ENCODE measurements at places on chromosomes 13 and 19.

- DNase-seq = no peak
Observed at GRCh38 chr13:39631307-39631706, 24.2 kb upstream of the COG6 start.

GRCh38 chr13:90445179-90445578, 902.3 kb upstream of the MIR17HG start:
- no peak for DNase-seq

DNA sequence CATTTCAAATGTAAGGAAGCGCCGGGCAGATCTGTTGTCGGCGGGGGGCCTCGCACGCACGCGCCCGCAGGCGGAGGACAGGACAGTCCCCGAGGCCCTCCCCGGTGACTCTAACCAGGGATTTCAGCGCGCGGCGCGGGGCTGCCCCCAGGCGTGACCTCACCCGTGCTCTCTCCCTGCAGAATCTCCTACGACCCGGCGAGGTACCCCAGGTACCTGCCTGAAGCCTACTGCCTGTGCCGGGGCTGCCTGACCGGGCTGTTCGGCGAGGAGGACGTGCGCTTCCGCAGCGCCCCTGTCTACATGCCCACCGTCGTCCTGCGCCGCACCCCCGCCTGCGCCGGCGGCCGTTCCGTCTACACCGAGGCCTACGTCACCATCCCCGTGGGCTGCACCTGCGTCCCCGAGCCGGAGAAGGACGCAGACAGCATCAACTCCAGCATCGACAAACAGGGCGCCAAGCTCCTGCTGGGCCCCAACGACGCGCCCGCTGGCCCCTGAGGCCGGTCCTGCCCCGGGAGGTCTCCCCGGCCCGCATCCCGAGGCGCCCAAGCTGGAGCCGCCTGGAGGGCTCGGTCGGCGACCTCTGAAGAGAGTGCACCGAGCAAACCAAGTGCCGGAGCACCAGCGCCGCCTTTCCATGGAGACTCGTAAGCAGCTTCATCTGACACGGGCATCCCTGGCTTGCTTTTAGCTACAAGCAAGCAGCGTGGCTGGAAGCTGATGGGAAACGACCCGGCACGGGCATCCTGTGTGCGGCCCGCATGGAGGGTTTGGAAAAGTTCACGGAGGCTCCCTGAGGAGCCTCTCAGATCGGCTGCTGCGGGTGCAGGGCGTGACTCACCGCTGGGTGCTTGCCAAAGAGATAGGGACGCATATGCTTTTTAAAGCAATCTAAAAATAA, 18.2 kb downstream of the IL17D start:
- no peak for DNase-seq

GRCh38 chr13:48976576-48977285, 1.0 kb downstream of the FNDC3A start:
- no peak for DNase-seq

DNA sequence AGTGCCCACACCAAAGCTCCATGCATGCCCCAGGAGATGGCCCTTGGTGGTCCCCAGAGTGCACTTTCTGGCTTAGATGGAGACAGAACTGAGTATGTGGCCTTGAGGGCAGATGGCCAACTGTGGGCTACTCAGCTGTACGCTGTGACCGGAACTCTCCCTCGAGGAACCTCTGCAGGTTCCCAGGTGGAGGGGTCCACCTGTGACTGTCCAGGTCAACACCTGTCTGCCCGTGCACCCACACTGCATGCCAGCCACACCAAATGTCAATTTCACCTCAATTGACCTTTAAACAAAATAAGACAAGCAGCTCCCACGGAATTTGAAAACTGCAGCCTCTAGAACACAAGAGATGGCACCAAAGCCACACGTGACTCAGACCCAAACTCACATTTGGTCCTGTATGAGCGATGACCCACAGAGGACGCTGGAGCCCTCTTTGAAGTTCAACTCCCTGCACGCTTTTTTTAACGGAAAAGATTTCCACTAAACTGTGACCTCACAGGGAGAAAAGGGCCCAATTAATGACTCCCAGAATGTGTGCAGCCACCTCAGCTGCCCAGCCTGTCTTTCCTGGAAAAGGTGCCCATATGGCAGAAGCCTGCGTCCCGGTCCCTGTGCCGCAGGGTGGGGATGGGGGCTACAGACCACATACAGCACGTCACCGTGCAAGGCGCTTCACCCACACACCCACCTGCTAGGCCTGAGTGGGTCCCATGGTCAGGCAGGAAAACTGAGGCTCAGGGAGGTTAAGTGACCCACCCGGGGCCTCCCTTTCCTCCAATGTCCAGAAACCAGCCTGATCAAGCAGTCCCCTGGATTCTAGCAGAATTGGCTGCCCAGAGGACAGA, 47.7 kb downstream of the KLF2 start:
- peak; percentile 46 for DNase-seq

- DNase-seq = no peak
Observed at GRCh38 chr19:7170983-7171382, 101.5 kb downstream of the ZNF557 start.

DNA sequence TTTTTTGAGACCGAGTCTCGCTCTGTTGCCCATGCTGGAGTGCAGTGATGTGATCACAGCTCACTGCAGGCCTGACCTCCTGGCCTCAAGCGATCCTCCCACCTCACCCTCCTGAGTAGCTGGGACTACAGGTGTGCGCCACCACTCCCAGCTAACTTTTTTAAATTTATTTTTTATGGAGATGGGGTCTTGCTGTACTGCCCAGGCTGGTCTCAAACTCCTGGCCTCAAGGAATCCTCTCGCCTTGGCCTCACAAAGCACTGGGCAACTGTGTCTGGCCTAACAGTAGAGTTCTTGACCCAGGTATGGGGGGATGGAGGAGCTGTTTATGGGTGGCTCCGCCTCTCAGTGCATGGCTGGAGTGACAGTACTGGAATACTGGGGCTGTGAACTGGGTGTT, 59.6 kb downstream of the SMARCA4 start:
- no peak for DNase-seq

DNA sequence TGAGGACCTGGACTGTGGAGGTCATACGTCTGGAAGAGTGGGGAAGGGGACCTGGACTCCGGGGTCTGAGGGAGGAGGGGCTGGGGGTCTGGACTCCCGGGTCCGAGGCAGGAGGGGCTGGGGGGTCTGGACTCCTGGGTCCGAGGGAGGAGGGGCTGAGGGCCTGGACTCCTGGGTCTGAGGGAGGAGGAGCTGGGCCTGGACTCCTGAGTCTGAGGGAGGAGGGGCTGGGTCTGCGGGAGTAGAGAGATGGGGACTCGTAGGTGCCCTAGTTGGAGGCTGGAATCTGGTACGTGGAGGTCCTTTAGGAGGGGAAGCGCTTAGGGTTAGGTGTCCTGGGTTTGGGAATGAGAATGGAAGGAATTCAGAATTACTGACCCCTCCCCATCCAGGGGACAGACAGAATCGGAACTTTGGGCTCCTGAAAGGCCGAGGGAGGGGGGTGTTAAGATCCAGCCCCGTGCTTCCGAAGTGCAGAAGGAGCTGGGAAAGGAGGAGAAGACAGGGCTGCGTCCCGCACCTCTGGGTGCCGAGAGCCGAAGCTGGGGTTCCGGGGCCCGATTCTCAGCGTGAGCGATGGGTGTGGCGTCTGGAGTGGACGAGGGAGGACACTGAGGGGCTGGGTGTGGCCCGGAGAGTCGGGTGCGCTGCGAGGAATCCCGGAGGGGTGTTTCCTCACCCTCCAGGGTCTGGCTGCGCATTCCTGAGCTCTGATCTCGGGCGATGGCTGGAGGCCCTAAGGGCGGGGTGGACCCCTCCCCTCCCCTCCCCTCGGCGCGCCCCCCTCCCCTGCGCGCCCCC, 608 bp downstream of the MYADM start:
- DNase-seq = peak; percentile 79

GRCh38 chr13:31045286-31046081, 113.0 kb downstream of the TEX26 start:
- peak; percentile 11 for DNase-seq

DNA sequence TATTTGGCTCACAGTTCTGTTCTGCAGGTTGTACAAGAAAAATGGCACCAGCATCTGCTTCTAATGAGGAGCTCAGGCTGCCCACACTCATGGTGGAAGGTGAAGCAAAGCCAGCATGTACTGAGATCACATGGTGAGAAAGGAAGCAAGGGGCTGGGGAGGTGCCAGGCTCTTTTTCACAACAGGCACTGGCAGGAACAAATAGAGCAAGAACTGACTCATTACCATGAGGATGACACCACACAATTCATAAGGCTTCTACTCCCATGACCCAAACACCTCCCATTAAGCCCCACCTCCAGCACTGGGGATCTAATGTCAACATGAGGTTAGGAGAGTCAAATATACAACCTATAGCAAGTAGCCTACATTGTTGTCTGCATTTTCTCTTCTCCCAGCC, 522.6 kb downstream of the RFC3 start:
- no peak for DNase-seq

- DNase-seq = no peak
Observed at GRCh38 chr13:51645154-51645650, 60.9 kb downstream of the WDFY2 start.

GRCh38 chr13:28820099-28821051, at the start of gene MTUS2:
Gene MTUS2, plus strand, starts transcription at chr13:28820339.
- no peak for DNase-seq

DNA sequence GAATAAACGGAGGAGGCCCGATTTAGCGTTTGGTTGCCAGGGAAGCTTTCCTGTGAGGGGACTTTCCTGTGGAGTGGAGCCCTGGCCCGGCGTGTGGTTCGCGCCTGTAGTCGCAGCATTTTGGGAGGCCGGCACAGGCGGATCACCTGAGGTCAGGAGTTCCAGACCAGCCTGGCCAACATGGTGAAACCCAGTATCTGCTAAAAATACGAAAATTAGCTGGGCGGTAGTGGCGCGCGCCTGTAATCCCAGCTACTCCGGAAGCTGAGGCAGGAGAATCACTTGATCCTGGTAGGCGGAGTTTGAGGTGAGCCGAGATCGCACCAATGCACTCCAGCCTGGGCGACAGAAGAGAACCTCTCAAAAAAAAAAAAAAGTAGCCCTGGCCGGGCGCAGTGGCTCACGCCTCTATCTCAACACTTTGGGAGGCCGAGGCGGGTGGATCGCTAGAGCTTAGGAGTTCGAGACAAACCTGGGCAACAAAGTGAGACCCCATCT, 6.9 kb downstream of the KANK3 start:
- DNase-seq = no peak

- no peak for DNase-seq
Observed at GRCh38 chr13:46168783-46169182, 13.2 kb downstream of the LCP1 start.

- no peak for DNase-seq
Observed at GRCh38 chr13:52104624-52105023, 24.2 kb downstream of the NEK5 start.

DNA sequence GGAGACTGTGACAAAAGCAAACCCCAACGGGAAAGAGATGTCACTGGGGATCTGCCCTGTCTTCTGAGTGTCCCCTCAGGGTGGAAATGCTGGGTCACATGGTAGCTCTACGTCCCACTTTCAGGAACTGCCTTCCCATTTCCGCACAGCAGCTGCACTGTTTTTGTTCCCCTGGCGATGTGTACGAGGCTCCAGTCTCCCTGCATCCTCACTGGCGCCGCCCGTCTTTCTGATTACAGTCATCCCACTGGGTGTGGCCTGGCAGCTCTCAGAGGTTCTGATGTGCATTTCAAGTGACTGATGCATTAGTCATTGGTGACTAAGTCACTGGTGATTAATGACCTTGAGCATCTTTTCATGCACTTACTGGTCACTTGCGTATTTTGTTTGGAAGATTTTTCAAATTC, 21.2 kb downstream of the PCID2 start:
- no peak for DNase-seq

DNA sequence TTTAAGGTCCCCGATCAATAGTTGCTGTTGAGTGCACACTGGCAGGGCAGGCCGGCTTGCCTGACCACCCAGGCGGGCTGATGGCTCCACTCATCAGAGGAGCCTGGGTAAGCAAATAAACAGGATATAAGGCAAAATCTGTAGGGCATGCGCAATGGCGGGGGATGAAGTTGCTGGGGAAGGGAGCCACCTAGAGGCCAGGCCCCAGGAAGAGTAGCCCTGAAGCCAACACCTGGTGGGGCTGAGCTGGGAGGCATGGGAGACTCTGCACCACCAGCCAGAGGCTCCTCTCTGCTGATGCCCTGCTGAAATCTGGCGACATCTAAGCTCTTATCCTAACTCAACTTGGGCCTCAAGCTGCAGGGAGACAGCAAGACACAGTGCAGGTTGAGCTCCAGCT, 324.3 kb downstream of the ZNF536 start:
- DNase-seq = no peak

GRCh38 chr13:23928985-23929384, 31.7 kb upstream of the C1QTNF9B start:
- DNase-seq = no peak

GRCh38 chr19:18202778-18203407, 949 bp downstream of the RAB3A start:
- peak; percentile 18 for DNase-seq

DNA sequence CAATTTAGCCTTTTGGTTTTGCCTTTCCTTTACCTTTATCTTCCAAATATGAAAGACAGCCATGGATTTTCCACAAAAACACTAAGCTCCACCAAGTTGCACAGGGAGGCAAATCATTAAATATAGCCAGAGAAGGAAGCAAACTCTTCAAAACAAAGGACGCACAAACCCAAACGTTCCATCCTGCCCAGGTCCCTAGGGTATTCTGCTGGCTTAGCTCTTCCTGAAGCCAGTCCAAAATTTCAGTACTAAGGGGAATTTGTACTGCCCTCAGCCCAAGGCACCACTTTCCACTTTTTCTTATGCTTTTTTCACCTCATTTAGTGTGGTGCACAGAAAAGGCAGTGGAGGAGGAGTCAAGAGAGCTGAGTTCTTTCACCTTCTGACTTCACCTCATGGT, 169.9 kb downstream of the FLT1 start:
- DNase-seq = no peak

DNA sequence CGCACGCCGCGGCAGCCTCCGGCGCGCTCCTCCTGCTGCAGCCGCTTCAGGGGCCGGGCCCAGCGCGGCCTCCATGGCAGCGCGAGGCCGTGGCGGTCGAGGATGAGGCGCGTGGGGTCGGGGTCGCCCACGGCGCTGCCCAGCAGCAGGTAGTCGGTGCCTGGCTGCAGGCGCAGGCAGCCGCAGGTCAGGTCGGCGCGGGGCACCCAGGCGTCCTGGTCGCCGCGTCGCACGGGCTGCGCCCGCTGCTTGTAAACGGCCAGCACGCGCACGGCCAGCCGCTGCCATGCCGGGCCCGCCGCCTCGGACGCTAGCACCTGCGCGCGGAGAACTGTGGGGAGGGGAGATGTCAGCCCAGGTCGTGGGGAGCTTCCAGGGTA, 11.1 kb downstream of the NTN5 start:
- DNase-seq = no peak

Data from naive thymus-derived CD8-positive, alpha-beta T cell (primary cell).